ENCODE measurements at places on chromosomes 1 and 21.

DNA sequence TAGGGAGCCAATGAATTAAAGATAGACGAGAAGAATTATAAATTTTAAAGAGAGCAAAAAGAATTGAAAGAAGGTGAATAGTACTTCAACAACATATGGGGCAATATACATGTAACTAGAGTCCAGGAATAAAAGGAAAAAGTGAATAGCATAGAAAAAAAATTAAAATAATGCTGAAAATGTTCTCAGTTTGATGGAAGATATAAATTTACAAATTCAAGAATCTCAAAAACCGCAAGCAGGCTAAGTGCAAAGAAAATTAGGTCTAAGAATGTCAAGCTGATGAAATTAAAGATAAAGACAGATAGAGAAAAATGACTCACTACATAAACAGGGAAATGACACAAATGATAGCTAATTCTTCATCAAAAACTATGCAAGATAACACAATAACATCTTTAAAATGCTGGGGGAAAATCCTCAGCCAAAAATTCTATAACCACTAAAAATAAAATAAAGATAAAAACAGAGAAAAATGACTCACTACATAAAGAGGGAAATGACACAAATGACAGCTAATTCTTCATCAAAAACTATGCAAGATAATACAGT is 326.3 kb downstream of the TBX15 start:
- DNase-seq, result no peak

- DNase-seq, result no peak
These were observed 17.9 kb downstream of the CSRP1 start for GRCh38 chr1:201488830-201489589.

DNA sequence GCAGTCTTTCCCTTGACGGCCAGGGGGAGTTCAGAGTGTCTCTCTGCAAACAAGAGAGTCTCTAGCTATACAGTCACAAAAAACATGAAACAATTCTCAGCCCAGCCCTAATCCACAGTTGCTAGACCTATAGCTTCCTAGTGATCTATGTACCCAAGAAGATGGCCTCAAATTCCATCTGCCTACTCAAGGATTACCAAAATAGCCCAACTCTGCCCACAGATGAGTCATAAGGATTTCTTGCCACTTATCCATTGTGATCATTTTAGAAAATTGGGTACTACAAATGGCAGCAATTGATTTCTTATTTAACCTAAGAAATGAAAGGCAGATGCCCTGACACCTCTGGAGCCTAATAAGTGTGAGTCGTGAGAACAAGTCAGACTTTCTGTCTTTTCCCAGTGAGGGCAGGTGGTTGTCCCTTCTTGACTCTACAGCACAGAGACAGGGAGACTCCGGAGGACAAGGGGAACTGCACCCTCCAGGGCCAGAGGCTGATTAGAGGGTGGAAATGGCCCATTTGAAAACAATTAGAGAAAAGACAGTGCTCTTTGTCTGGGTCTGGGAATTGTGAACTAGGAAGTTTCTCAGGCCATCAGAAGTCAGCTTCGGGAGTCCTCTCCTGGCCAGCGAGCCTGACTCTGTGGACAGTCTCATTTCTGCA is 65.4 kb downstream of the ABCA4 start:
- DNase-seq, result no peak

- no peak for DNase-seq
These were observed 7.2 kb upstream of the TNFSF18 start for GRCh38 chr1:173057984-173058383.

DNA sequence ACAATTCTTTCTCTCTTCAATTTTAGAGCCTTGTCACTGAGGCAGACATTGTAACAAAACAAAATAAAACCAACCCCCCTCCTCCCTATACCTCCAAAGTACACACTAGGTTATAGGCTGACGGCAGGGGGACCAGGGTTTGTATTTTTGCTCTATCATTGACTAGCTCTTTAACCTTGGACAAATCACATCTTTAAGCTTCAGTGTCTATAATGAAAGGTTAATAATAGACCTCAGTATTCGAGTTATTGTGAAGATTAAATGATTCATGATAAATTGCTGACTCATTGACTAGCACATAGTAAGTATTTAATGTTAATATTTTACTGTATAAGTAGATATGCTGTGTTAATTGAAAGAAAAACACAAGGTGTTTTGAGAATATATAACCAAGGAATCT is 1267.6 kb upstream of the ADGRL2 start:
- DNase-seq, result no peak
